ENCODE measurements at places on chromosomes 12 and 14. TPM values are rescaled to one million over a fixed set of nuclear protein-coding genes. Genes with fewer than 3 reads are reported as not detected.

GRCh38 chr14:75496755-75497154, 25.5 kb upstream of the BATF start:
- DNase-seq: no peak

GRCh38 chr12:92194561-92194960, 48.9 kb upstream of the BTG1 start:
- no peak for DNase-seq

GRCh38 chr12:100566887-100567637, 6.4 kb upstream of the GAS2L3 start:
- no peak for DNase-seq

DNA sequence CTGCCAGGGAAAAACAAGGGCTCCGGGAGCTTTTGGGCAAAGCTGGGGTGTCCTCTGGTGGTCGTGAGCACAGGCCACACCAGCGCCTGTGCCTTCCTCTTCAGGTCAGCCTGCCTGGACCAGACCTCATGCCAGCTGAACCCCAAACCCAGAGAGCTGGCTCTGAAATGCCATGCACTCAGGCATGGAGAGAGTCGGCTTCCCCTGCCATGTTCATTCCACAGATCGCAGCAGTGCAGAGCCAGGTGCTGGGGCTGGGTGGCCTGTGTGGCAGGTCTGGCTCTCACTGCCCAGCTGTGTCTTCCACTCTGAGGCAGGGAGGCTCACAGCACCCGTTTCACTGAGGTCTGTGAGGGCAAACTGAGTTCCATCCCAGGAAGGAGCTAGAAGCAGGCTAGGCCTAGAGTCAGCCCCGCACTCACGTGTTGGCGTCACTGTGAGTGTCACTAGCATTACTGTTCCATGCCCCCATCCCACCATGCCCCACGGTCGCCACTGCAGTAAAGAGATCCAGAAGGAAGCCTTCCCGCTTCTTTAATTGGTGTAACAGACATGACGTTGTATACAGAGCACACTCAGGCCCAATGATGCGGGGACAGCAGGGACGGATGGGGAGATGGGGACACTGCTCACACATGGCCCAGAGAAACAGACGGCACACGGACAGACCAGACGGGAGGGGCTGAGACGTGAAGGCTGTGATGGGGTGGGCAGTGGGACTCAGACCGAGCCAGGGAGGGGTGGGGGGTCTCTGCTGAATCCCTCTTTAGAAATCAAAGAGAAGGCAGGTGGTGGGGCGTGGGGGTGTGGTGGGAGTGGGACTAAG, 2.7 kb downstream of the ARL6IP4 start:
- DNase-seq: peak; percentile 40

GRCh38 chr14:103230658-103231334, 103.2 kb upstream of the EIF5 start:
- no peak for DNase-seq

- DNase-seq: no peak
These were observed 124.0 kb downstream of the NDUFA12 start for GRCh38 chr12:94879542-94879941.

CCDC197 gene
- total RNA-seq: 0.84 TPM

Measured in Right ventricle myocardium inferior (tissue), 1 donor.